Epithelial cell of umbilical artery (primary cell): ENCODE measurements at places on chromosomes 13 and 19. TPM values are rescaled to one million over a fixed set of nuclear protein-coding genes. Genes with fewer than 3 reads are reported as not detected.

Gene RFPL4A
- under 0.01 TPM in 1 of 2 replicates, not detected in the other for total RNA-seq

Gene PLIN4
- total RNA-seq, result under 0.01 TPM in 1 of 2 replicates, not detected in the other

Gene ZNF234
- 7.8 and 13.8 TPM in 2 replicates for total RNA-seq

Gene C5AR1
- total RNA-seq, result not detected in 2 replicates

Gene SIGLEC8
- not detected in 2 replicates for total RNA-seq

Gene PSG7
- total RNA-seq, result not detected in 2 replicates

Gene ZNF625
- 8.8 and 10.5 TPM in 2 replicates for total RNA-seq

Gene NLRP9
- not detected in 2 replicates for total RNA-seq
